Bone marrow (tissue), 2 donors: ENCODE measurements at places on chromosomes 2 and 18.

DNA sequence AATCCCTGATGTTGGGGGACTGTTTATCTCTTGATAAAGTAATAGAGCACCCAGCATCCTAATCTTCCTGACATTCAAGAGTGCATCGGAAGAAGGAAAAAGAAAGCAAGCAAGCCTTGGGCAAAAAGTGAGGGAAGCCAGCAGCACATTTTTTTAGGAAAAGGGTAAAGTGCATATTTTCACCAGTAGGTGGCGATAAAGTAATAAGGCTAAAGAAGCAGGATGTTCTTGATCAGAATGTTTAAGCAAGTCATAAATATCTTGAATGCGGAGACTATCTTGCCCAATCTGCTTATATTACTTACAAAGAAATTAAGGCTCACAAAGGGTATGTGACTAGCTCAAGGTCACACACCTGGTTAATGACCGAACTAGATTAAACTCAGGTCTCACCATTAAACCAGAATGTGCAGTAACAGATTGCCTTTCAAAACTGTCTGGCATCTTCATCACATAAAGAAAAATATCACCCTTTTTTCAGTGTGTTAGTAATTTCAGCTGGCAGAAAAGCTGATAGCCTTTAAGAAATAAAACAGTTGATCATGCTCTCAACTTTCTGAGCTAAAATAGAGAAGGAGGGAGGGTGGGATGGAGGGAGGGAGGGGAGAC, 83.8 kb downstream of the VIT start:
- DNase-seq = no peak

DNA sequence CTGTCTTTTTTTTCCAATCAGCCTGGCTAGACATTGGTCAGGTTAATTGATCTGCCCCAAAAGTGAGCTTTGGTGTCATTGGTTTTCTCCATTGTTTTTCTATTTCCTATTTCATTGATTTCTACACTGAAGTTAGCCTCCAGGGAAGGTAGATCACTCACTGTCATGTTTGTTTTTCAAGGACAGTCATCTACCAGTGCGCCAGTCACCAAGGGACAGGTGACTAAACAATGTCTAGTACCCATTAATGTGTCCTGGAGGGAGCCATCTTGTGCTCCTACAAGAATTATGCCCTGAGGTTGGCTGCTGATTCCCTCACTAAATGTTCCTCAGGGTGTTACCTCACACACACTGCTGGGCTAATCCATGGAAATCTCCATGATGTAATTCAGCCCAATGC, 17.6 kb upstream of the USP40 start:
- DNase-seq = no peak

DNA sequence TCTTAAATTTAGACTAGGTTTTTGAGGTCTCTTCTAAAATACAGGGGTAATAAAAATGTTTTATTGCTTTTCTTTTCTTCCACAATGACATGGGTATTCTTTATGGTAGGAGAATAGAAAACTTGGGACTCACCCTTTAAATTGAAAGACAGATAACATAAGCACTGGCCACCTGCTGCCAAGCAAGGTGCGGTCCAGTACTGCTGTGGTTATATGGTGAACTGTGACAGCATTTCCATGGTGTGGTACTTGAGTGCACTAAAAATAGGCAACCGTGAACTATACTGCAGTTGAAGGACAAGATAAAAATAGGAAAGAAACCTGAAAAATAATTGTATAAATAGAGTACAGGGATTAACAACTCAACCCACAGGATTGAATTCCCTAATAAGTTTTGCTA, 54.4 kb upstream of the GRB14 start:
- DNase-seq = no peak

DNA sequence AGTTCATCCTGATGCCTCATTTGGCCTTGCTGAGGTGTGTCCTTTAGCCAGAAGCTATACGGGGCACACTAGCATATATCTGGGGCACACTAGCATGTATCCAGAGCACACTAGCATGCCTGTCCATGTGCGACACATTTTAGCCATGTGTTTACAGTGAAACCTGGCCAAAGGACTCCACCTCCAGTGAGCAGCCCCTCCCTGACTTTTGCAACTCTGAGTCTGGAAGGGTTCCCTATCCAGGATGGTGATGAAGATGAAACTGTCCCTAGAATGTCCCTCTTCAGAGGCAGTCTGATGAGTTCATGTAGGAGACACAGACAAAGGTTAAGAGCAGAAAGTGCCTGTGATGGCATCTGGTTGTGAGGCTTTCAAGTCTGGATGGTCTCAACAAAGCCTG, 61.4 kb upstream of the LGALSL start:
- DNase-seq = no peak

GRCh38 chr2:132632000-132632649, 37.9 kb downstream of the LYPD1 start:
- DNase-seq = no peak

- no peak for DNase-seq
Measured at GRCh38 chr18:9596226-9596625, 18.1 kb downstream of the PPP4R1 start.

DNA sequence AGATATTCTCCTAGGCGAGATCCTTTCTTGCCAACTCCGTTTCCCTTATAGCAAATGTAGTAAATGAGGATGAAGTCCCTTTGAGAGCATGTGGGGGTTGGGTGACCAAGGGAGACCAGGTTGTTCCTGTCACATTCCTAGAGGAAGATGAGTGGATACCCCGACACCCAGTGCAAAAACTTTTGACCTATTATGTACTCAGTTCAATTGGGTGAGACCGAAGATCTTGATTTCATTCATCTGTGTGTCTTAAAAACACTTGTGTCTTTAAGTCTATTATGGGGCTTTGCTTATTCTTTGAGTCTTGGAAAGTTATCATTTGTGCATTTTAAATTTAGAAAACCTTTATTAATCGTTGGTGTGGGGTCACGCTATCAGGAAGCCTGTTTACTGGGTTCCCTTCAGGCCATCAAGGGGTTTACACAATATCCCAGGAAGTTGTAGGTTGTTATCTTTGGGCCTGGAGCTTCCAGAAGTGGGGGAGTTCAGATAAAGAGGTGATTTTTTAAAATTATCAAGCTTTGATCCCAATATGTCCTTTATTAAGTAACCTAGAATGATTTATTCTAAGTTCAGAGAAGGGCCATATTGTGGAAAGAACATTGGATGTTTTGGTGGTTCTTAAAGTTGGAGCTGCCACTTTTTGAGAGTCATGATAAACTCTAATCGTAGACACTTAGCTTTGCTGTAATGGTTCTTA, 2.8 kb downstream of the RHOB start:
- DNase-seq = no peak

DNA sequence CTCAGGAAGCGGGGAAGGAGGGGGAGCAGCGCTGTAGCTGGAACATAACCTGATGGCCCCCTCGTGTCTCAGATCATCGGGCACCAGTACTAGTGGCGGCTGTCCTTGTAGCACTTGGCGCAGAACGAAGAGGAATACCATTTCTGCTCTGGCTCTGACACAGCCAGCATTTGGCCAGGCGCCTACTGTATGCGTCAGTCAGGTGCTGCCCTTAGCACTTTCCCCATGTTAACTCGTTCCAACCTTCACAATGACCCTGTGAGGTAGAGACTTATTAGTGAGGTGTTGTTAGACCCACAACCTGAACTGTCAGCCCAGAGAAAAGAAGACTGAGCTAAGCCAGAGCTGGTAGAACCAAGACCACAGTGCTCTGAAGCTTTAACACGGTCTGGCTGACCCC, 47.7 kb upstream of the EML6 start:
- no peak for DNase-seq

GRCh38 chr2:205699515-205700289, 17.4 kb downstream of the NRP2 start:
- DNase-seq = no peak

DNA sequence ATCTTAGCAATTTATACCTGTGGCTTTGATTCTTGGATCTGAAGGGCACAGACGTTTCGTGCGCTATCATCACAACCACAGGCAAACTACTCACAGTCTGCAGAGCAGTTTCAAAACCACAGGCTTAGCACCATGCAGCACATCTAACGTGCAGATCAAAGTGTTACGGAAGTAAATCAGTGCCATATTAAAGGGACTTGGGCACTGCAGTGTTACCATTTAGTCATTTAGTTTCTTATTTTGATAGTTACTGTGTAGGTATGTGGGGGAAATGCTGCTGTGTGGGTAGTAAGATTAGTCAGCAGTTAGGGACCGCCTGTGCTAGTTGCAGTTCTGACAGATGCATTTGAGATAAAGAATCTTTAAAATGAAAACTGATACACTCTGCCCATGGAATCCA, 384.0 kb downstream of the NBAS start:
- no peak for DNase-seq

DNA sequence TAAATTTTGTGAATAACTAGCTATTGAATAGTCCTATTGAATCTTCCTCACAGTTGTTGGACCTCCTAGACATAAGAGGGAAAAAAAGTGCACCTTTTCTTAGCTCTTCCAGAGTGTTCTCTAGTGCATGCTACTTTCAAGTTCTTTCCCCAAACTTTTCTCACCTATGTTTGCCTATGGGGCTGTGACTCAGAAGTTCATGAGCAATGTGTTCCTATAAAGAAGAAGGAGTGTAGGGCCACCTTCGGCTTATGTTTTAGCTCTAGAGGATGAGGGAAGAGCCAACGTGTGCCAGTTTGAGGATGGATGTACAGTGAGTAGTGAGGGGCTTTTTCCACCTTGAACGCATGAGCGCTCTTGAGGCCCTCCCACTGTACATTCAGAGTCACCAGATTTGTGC, 27.0 kb upstream of the HNMT start:
- DNase-seq = no peak

- DNase-seq = no peak
Measured at GRCh38 chr18:5068851-5069250, 128.2 kb downstream of the AKAIN1 start.

- no peak for DNase-seq
Measured at GRCh38 chr2:239666053-239666854, 265.4 kb upstream of the HDAC4 start.

GRCh38 chr2:20077411-20077940, 26.0 kb upstream of the LAPTM4A start:
- no peak for DNase-seq

DNA sequence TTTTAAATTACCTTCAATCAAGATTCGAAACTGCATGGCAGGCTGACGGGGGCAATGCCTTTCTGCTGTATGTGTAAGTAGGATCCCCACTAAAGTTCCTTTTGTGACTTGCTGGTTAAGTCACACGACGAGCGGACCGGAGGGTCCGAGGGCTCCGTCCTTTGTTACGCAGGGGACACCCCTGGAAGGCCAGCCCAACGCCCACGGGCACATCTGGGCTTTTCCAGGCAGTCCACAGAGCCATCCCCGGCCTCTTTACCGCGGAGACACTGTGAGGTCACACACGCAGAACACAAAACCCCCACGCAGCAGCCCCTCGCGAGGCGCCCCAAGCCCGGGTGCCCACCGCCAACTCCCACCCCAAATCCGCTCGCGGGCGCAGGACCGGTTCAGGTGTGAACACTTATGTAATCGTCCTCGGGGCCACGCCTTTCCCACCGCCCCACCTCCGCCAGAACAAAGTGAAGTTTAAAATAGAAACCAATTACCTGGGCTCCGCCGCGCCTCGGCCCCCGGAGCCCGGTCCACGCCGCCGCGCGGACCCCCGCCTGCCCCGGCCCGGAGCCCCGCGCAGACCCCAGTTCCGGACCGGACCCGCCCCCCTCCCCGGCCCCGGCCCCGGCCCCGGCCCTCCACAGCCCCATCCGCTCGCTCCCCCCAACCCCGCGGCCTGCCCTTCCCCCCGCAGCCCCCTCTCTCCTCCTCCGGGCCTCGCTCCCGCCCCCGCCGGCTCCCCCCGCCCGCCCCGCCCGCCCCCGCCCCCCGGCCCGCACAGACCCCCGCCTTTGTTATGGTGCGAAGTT, 4.2 kb downstream of the ZNF516 start:
- DNase-seq = no peak

- no peak for DNase-seq
Measured at GRCh38 chr2:190720691-190721090, 71.8 kb downstream of the NAB1 start.

- DNase-seq = no peak
Measured at GRCh38 chr2:70938586-70938950, 2.9 kb downstream of the ATP6V1B1 start.

- no peak for DNase-seq
Measured at GRCh38 chr2:240714747-240715725, 23.4 kb downstream of the AQP12A start.

DNA sequence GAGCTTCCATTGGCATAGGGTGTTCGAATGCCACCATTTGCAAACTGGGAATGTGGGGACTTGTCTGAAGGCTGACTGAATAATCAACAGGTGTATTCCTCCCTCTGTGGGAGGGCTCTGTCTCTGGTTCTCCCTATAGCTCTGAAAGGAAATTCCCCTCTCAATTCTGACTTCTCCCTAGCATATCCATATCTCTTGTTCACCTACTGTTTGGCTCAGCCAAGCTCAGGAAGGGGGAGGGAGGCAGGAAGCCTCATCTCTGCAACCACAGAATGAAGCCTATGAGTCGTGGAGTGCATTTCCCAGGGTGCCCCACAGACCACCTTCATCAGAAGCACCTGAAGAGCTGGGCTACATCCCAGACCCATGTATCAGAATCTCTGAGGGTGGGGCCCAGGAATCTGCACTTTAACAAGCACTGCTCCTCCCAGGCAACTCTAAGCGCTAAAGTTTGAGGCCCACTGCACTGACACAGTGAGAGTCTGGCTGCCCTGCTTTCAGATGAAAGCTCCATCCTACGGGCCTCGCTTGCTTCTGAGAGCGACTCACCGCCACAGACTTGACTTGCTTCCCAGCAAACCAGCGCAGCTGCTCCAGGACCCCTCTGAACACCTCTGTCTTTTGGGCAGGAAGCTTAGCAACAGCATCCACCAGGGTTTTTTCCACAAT, 32.0 kb downstream of the XDH start:
- DNase-seq = no peak

DNA sequence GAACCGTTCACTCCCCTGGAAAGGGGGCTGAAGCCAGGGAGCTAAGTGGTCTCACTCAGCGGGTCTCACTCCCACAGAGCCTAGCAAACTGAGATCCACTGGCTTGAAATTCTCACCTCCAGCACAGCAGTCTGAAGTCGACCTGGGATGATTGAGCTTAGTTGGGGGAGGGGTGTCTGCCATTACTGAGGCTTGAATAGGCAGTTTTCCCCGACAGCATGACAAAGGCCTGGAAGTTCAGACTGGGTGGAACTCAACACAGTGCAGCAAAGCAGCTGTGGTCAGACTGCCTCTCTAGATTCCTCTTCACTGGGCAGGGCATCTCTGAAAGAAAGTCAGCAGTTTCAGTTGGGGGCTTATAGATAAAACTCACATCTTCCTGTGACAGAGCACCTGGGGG, 292.5 kb downstream of the NUP35 start:
- no peak for DNase-seq

GRCh38 chr2:119449521-119449920, 17.9 kb downstream of the TMEM37 start:
- no peak for DNase-seq

DNA sequence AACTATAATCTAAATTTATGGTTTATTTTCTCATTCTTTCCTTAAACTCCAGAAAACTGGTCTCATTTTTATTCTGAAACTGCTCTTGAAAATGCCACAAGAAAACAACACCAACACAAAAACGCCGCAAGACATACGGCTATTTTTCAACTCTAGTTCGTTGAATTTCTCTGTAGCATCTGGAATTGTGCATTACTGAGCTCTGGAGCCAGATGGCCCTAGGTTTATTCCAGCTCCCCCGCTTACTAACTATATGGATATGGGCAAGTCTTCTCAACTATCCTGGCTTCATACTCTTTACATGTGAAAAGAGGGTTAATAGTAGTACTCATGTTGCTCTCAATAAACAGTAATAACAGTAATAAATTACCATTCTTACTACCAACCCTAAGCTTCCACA, 19.9 kb downstream of the FAM98A start:
- no peak for DNase-seq
